ENCODE measurements at places on chromosomes 2 and 18. TPM values are rescaled to one million over a fixed set of nuclear protein-coding genes. Genes with fewer than 3 reads are reported as not detected.

GRCh38 chr2:191264647-191265081, 19.5 kb downstream of the MYO1B start:
- no peaks in the 10 kb centered on the region for H3K36me3 ChIP-seq
- H3K4me3 ChIP-seq = no peak overlapping the region
- no peak overlapping the region for H3K27ac ChIP-seq
- DNase-seq = no peak
- no peaks in the 10 kb centered on the region for H3K27me3 ChIP-seq
- no peaks in the 10 kb centered on the region for H3K4me1 ChIP-seq

GRCh38 chr2:236988690-236989624, 96.7 kb upstream of the COPS8 start:
- no peaks in the 10 kb centered on the region for H3K4me1 ChIP-seq
- no peak overlapping the region for H3K4me3 ChIP-seq
- H3K27ac ChIP-seq = no peak overlapping the region

DNA sequence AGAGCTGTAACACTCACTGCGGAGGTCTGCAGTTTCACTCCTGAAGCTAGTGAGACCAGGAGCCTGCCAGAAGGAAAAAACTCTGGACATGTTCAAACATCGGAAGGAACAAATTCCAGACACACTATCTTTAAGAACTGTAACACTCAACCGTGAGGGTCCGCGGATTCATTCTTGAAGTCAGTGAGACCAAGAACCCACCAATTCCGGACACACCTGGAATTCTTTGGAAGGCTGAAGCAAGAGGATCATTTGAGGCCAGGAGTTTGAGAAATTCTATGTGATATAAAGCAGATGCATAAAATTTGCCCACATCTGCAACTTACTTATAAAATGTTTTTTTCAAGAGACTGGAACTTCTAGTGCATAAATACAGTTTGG, 43.5 kb upstream of the ITSN2 start:
- H3K27me3 ChIP-seq = peaks cover 19% of the 10 kb centered on the region
- H3K36me3 ChIP-seq = no peaks in the 10 kb centered on the region
- DNase-seq = no peak
- H3K4me3 ChIP-seq = no peak overlapping the region

DNA sequence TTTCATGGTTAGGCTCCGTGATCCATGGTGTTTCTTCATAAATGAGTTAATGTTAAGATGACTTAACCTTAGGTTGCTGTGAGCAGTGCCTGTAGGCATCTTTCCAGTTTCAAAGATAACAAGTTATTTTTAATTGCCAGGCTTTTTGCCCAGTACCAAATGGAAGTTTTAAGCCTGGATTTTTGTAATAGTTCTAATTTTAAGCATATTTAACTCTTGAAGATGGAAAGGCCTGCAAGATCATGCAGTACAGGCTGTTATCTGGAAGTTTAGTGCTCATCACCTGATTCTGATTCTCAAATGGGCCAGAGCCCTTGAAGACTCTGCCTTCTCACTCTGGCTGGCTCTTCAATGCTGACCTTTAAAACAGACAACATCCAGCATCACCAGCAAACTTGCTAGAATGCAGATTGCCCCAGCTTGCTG, 141.3 kb downstream of the NCK2 start:
- H3K36me3 ChIP-seq = peaks cover 50% of the 10 kb centered on the region
- no peak overlapping the region for H3K27ac ChIP-seq
- DNase-seq = no peak
- no peak overlapping the region for H3K4me3 ChIP-seq

DNA sequence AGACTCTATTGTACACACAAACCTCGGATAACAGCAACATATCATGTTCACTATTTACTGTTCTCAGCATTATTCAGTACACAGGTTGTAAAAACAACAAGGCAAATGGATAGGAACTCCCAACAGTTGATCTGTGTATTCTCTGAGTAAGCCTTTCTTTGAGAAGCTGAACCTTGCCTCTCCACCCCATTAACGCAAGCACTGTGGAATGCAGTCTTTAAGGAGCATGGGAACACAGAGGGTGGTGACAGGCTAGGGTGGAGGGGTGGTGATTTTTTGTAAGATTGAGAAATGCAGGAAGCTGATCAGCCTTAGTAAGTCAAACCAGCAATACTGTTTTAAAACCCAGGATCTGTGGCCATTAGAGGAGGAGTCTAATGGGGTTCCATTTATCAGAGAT, 19.6 kb upstream of the SERPINB11 start:
- H3K27ac ChIP-seq = no peak overlapping the region
- no peaks in the 10 kb centered on the region for H3K4me1 ChIP-seq
- H3K36me3 ChIP-seq = no peaks in the 10 kb centered on the region
- DNase-seq = no peak
- no peaks in the 10 kb centered on the region for H3K27me3 ChIP-seq
- no peak overlapping the region for H3K4me3 ChIP-seq

DNA sequence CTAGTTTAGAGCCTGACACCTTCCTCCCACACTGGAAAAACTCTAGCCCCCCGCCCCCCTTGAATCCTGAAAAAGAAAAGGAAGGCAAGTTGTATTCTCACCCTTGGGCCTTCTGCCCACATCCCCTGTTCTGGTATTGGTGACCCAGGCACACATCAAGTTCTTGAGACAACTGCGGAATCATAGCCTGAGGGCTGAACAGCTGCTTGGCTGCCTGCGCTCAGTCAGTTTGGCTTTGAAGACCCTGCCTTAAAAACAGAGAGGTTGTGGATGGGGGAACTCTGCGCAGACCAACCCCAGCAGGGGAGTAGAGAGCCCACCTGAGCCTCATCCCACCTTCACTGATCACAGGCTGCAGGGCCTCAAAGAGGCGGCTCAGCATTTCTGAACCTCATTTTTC, 229.2 kb downstream of the ANAPC1 start:
- no peaks in the 10 kb centered on the region for H3K27me3 ChIP-seq
- peaks cover 13% of the 10 kb centered on the region for H3K4me1 ChIP-seq
- no peak overlapping the region for H3K27ac ChIP-seq
- H3K4me3 ChIP-seq = no peak overlapping the region
- H3K36me3 ChIP-seq = no peaks in the 10 kb centered on the region

GRCh38 chr2:120303177-120303576, 42.8 kb upstream of the INHBB start:
- H3K27ac ChIP-seq = no peak overlapping the region
- H3K4me3 ChIP-seq = no peak overlapping the region
- DNase-seq = no peak
- H3K4me1 ChIP-seq = peaks cover 3% of the 10 kb centered on the region
- no peaks in the 10 kb centered on the region for H3K36me3 ChIP-seq

- no peaks in the 10 kb centered on the region for H3K36me3 ChIP-seq
- no peaks in the 10 kb centered on the region for H3K27me3 ChIP-seq
- no peak overlapping the region for H3K4me3 ChIP-seq
Measured at GRCh38 chr2:238645095-238645494, 202.8 kb upstream of the TWIST2 start.

CREG2 gene
- 0.38 TPM for total RNA-seq

All from thymus (tissue), 14 donors.